ENCODE measurements at places on chromosomes 4 and X.

DNA sequence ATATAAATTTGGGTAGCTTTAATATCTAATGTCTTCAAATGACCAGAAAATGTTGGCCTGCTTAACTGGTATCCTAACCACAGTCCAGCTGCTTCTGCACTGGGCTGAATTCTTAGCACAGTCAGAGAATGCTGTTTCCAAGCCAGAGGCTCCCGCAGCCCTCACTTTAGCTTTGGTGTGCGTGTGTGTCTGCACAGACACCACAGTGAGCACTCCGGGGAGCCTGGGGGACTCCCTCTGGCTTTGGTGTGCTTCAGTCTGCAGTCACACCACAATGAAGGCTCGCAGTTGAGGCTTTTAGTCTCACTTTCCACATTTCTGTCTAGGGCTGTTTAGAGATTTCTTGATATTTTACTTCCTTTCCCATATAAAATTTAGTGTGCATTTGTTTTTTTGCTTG lies 53.6 kb downstream of the APOO start:
- no peak for DNase-seq

DNA sequence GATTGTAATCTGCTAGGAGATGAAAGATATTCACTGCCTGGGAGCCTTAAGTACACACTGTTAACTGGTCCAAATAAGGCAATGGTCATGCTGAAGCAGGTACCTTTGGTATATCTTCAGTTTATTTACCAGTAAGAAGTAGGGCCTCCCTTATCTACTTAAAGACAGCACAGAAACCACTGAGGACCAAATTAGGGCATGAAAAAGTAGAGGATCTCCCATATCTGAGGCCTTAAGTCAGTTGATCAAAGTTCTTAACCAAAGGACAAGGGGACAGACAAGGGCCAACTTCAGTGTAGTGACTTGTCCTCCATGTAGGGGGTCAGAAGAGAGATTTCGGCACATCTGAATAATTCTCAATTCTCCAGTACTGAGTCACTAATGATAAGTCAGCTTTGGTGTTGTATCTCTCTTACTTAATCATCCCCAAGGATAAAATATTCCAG lies 59.1 kb downstream of the AMELX start:
- no peak for DNase-seq

DNA sequence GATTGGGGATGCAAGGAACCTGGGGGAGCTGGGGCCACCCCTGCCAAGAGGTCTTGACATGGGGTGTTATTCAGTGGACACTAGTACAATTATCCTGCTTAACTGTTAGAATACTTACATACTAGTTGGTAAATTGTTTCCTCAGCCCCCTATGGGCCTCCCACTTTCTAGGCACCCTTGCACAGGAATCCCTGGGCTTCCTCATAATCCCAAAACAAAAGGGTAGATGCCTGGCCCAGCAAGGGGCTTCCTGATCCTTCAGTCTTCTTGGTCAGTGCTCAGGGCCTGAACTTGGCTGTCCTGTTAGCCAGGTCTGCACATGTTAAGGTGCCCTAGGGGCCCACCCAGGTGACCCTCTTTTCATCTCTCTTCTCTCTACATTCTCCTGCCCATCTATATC lies 48.7 kb upstream of the MSX1 start:
- no peak for DNase-seq

- no peak for DNase-seq
Observed at GRCh38 chr4:38503689-38504395, 160.2 kb upstream of the KLF3 start.

DNA sequence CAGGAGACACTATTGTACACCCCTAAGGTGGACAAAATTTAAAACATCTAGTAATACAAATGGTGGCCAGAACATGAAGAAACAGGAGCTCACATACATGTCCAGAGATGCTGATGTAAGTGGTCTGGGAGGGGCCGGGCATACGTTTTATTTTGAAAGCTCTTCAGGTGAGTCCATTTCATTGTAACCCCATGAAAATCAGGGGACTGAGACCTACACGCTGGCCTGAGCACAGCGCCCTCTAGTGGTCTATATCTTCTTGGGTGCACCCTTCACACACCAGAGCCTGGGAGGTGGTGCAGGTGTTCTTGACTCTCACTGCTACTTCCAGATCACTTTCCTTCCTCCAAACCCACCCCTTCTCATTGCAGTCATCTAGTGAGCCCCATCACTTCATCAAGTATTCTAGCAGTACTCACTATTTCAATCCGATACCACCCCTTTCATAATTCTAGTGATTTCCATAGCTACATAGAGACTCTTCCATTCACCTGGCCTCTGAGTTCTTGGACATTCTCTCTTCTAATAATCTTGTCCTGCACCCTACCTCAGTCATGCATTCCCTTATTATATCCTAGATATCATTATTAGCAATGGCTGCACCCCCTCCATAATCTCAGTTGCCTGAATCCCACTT lies 4.3 kb upstream of the TLR6 start:
- peak; percentile 23 for DNase-seq

- DNase-seq = no peak
Observed at GRCh38 chr4:38572793-38573192, 91.2 kb upstream of the KLF3 start.

DNA sequence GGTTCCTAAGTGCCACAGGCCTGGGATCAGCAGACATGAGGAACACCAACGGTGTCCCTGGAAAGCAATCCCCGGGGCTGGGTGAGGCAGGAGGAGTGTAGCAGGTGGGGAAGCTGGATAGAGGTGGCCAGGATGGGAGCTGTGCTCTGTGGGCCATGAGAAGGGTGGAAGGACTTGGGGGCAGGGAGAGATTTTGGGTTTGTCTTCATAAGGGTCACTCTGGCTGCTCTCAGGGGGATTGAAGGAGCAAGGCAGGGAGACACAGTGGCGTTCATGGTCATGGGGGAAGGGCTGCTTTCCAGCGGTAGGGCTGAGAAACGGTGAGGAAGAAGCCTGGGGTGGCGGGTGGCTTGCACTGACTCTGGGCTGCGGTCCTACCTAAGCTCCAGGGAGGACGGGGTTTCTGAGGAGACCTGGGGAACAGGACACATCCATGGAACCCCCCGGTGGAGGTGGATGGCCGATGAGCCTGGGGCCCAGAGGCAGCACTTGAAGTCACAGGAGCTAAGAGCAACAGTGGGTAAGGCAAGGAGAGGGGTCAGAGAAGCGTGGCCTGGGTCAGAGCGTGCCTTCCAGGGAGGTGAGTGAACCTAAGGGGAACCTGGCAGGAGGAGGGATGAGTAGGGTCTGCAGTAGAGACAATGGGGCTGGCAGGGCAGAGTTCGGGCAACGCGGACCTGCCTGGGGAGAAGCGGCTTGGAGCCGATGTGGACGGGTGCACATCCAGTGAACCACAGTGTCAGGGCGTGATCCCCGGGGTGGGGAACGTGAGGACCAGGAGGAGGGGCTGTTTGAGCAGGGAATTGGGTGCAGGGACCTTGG lies 12.4 kb upstream of the CTBP1 start:
- no peak for DNase-seq

- no peak for DNase-seq
Observed at GRCh38 chr4:34486461-34487363, 1757.6 kb downstream of the ARAP2 start.

GRCh38 chr4:6115342-6115741 lies 85.0 kb downstream of the JAKMIP1 start:
- no peak for DNase-seq

DNA sequence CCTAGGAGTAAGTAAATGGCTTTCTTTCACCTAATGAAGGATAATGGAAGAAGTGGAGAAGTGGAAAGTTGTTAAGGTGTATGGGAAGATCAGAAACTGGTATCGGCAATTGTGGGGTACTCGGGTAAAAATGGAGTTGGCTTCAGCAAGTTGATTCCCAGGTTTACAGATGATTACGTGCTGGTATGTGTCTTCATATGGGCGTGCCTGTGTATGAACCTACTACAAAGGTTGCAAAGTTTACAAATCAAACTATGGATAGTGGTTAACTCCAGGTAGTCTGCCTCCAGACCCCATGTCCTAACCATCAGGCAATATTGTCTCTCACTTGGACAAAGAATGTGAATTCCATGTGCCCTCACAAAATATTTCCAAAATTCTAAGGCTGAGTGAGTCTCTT lies 773 bp downstream of the TLR3 start:
- DNase-seq = no peak

GRCh38 chr4:98630737-98631454 lies 27.5 kb downstream of the TSPAN5 start:
- DNase-seq = no peak

DNA sequence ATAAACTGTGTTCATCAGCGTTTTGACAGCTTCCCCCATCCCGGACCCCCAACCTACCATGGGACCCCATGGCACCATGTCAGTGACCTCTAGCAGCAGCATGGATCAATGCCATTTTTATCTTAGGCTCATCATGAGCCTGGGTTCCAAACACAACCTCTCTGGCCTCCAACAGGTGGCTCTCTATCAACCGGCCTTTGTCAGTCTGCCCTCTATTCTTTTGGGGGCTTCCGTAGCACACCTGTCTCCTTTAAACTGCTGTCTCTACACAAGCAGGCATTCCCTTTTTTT lies 721 bp upstream of the TMEM150C start:
- DNase-seq = no peak

DNA sequence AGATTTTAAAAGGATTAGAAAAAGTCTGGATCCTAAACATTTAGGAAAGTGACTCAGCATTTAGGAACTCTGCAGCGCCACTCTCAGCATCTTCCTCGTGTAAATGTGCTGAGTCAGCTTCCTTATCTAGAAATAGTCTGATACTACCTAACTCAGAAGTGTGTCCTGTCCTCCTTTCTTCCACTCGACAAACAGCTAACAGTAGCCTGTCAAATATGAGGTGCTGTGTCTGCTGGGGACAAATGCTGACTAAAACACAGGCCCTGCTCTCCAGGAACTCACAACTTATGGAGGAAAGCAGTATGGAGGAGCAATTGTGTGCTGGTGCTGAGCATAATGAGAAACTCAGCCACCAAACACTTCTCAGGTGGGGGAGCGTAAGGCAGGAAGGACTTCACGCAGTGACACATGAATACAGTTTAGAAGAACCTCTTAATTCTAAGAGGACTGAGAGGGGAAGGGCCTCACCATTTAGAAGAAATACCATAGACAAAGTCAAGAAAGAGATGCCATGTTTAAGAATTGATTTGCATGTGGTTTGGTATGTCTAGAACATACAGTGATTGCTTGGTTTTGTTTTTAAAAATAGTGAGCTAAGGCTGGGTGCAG lies 125.3 kb downstream of the SOWAHB start:
- no peak for DNase-seq
